ENCODE measurements at places on chromosomes 6 and 20. TPM values are rescaled to one million over a fixed set of nuclear protein-coding genes. Genes with fewer than 3 reads are reported as not detected.
A peak's percentile ranks its signal among the peaks of the same experiment; 100 is the strongest.

DNA sequence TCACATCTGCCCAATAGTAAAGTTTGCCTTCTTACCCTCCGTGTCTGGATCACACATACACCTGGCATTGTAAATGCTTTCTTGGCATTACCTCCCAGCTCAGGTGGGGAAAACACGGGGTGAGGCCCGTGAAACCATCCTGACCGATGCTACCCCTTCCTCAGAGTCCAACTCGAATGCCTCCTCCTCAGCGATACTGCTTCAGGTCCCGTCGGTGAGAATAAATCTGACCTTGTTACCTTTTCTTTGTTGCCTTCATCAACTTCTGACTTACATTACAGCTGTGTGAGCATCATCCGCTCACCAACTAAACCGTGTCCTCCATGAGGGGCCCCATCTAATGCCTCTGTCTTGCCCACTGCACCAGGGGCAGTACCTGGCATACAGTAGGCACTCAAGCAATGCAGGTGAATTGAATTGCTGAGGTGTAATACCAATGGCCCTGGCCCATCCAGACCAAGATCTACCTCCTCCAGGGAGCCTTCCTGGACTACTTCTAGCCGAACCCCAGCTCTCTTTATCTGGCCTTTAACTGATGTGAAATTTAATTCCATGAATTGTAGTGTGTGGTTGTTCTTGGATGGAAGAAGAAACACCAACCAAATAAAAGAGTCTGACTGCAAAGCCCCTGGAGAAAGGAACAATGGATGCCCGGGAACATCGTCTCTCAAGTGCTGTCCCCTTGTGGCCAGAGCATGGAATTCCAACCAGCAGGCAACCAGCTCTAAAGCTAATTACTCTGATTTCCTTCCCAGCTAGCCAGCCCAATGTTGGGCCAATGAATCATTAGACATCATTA lies 141.5 kb downstream of the ANKRD60 start:
- ATAC-seq, result no peak

DNA sequence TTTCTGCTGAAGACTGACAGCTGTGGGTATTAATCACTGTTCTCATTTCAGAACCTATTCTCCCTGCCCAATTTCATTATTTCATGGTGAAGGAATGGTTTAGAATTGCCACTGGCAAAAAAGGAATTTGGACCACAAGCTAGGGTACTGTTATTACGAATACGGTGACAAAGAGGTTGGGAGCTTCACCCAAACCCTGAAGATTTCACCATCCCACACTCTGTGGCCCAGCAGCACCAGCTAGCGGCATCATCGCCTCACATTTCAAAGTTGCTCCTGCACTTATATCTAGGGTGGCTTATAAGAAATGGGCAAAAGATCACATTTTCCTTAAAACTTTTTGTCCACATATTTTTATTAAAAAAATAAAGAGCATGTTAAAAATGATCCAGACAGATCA lies 236.1 kb downstream of the SYNDIG1 start:
- no peak for ATAC-seq

GRCh38 chr6:109051301-109052017 lies 43.2 kb downstream of the SESN1 start:
- ATAC-seq, result no peak

GRCh38 chr20:2820084-2820895 lies 4.1 kb downstream of the TMEM239 start:
- no peak for ATAC-seq

DNA sequence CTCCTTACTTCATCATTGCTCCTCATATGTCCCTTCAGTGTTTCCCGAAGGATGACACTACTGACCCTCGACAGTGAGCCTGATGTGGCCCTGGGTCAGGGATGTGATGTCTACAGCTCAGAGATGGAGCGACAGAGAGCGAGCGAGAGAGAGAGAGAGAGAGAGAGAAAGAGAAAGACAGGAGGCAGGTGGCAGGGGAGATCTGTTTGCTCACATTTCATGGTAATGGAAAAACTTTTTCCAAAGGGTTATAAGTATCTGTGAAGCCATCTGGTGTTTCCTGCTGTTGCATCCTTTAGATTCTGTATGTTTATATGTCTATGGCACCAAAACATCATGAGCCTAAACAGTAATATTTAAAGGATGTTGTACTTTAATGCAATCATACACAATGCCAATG lies 77.2 kb downstream of the PPP1R3G start:
- no peak for ATAC-seq

DNA sequence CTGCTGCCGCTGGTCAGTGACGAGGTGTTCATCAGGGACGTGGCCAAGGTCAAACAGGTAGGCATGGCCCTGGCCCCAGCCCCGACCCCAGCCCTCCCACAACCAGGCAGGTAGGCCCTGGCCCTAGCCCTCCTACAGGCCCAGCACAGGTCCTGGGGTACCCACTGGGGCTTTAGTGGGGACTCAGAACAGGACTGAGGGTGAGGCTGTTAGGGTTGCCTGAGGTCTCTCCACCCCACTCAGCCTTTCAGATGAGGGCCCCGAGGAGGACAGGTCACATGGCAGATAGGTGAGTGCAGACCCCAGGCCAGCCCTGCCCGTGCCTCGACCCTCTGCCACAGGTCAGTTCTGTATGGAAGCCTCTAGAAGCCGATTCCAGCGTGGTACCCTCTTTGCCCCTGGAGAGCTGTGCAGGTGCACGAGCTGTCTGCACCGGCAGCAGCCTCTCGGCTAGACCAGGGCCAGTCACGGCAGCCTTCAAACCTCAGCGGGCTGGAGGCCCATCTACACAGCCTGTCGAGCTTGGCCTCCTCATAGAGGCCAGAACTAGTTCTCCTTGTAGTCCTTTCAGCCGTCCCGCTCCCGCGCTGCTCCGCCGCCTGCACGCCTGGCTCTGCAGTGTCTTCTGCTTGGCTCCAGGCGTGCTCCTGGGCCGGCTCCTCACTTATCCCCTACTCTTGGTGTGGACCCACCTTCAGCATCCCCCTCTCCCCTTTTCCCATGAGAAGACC lies 35.5 kb downstream of the PYGB start:
- no peak for ATAC-seq

DNA sequence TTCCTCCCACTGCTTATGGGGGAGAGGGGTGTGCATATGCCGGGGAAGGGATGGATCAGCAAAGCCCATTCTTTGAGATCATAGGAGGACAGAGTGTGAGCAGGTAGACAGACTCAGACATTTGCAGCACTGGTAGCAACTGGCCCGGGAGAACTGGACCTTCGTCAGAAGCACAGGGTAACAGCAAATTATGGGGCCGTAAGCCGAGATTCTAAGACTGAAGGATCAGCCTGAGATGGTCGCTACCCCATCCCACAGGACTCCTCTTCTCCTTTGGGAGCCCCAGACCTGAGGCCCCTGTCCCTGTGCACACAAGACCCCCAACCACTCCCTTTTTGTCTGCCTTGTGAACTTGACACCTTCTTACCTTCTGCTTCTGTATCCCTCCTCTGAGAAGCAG lies 106.5 kb downstream of the TOX2 start:
- ATAC-seq, result no peak

- ATAC-seq, result no peak
These were observed 124.4 kb upstream of the JARID2 start for GRCh38 chr6:15121443-15121842.

DNA sequence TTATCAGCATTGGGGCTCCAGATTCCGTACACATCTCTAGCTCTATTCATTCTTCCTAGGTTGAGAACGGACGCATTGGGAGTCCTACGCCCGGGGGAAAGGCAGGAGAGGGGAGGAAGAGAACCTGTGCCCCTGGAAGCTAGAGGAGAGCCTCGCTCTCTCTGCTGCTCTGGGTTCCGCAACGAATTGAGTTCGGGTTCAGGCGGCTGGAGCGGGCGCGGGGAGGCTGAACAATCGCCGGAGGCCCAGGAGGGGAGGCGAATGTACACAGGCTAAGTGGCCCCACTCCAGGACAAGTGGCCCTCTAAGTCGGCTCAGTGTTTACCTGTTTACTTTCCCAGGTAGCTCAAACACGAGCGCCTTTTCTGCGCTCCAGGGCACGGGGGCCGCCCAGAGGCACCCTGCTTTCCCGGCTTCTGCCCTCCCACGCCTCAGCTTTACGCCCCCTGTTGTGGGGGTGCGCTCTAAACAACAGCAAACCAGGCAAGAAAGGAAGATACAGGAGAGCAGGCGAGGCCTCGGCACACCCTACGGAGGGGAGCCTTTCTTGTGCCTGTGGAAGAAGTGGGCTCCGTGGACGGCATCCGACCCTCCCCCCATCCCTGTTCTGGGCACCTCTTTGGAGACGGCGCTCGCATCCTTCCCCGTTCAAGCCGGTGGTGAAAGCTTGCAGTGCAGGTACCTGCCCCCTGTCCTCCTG lies 4.6 kb upstream of the NKX2-2 start:
- no peak for ATAC-seq

DNA sequence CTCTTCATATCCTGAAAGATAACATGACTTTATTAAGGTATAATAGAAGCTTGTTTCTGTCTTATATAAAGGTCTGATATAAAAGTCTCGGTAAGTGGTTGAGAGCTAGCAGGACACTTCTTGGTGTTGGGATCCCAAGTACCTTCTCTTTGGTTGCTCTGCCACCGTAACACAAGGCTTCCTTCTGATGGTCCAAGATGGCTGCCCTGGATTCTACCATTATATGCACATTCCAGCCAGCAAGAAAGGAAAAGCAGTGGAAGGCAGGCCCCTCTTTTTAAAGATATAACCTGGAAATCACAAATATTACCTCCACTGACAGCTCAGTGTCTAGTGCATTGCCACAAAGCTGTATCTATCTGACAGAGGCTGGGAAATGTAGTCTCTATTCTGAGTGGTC lies 75.0 kb downstream of the TSHZ2 start:
- ATAC-seq, result no peak

DNA sequence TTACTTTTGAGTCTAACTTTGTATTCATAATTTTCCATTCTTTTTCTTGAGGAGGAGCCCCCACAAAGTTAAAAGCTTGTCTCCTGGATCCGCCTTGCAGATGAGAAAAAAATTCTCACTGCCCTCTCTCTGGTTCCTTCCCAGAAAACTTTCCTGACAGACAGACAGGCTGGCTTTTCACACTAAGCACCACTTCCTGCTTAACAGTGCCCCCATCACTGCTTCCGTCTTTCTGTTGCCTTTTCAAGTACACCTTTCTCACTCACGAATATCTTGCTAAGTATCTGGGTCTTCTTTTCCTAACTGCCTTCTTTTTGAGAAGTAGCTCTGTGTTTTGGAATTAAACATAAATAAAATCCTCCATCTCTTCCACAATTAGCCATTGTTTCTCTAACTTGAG lies 19.8 kb upstream of the LMBRD1 start:
- ATAC-seq, result no peak

DNA sequence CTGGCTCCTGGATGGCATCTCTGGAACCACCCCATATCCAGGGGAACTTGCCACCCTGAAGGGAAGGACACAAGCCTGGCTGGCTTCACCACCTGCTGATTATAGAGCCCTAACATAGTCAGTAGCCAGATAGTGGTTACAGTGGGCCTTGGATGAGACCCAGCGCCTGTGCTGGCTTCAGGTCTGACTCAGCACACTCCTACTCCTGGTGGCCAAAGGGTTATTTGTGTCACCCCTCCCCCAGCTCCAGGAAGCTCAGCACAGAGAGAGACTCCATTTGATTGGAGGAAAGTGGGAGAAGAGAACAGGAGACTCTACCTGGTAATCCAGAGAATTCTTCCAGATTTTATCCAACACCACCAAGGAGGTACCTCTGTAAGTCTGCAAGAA lies 12.8 kb downstream of the SNX14 start:
- ATAC-seq, result peak; percentile 87

DNA sequence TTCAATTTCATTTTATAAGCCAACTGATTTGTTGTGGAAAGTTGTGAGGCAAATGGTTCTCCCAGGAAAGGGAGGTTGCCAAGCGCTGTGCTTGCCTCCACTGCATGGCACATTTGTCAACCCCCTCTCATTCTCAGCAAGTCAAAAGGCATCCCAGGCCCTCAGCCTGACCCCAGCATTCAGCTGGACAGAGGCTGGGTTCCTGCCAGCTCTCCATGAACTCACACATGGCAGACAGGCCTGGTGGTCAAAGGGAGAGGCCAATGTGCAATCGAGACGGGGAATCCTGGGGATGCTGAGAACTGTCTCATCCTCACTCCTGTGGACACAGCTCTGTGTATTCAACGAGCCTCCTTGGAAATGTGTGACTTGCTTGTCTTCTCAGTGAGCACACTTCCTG lies 106.0 kb upstream of the CDH4 start:
- no peak for ATAC-seq

- no peak for ATAC-seq
These were observed 128.1 kb downstream of the ISM1 start for GRCh38 chr20:13349235-13349604.

Gene CCN5
- total RNA-seq, result not detected

Gene FAM217A
- total RNA-seq, result not detected

Gene PCK1
- not detected for total RNA-seq

Gene TMEM244
- total RNA-seq, result not detected

Gene NOTCH4
- 0.73 TPM for total RNA-seq

Gene C6orf15
- total RNA-seq, result not detected

Gene ZFP57
- total RNA-seq, result 2.6 TPM

Gene TSPO2
- not detected for total RNA-seq

Gene STMN3
- total RNA-seq, result 15.1 TPM

Gene ATP6V1G2
- total RNA-seq, result 2.1 TPM

Gene CST7
- total RNA-seq, result 41.7 TPM

Gene DNAH8
- 0.09 TPM for total RNA-seq

Gene COL12A1
- not detected for total RNA-seq

Gene FKBP1C
- total RNA-seq, result not detected

Gene NKX2-4
- not detected for total RNA-seq

Gene FHL5
- not detected for total RNA-seq

Gene KCNB1
- not detected for total RNA-seq

Data from activated T-helper 17 cell treated with anti-CD3 and anti-CD28 coated beads, Interleukin-2, amount 50 U/mL, for 72 hours (primary cell).